ENCODE measurements at places on chromosomes 5 and 9. TPM values are rescaled to one million over a fixed set of nuclear protein-coding genes. Genes with fewer than 3 reads are reported as not detected.

The DNAJC18 gene
- total RNA-seq: 12.9 TPM

The EDIL3 gene
- 137 TPM for total RNA-seq

The PCDHGB4 gene
- total RNA-seq: 10.5 TPM

The LCN9 gene
- total RNA-seq: not detected

GRCh38 chr5:81783401-81783800 is 32.5 kb upstream of the SSBP2 start:
- no peak for DNase-seq

DNA sequence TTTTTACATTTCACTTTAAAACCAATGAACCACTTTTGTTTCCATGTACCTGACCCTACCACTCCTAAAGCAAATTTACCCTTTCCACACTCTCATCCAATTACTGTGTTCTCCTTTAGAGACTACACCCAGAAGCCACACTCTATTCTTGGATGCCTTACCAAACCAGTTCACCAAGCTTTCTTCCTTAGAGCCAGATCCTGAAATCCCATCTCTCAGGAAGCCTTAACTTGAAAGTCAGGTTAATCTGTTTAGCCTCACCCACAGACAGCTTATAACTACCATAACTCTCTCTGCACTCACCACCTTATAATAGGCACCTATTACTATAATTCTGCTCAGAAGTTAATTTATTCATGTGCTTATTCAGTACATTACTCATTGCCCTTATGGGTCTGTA is 4.3 kb downstream of the CSNK1A1 start:
- DNase-seq: peak; percentile 75

GRCh38 chr5:1593903-1594356 is 70.2 kb upstream of the LPCAT1 start:
- DNase-seq: no peak

GRCh38 chr5:67896311-67896929 is 319.1 kb upstream of the PIK3R1 start:
- no peak for DNase-seq

DNA sequence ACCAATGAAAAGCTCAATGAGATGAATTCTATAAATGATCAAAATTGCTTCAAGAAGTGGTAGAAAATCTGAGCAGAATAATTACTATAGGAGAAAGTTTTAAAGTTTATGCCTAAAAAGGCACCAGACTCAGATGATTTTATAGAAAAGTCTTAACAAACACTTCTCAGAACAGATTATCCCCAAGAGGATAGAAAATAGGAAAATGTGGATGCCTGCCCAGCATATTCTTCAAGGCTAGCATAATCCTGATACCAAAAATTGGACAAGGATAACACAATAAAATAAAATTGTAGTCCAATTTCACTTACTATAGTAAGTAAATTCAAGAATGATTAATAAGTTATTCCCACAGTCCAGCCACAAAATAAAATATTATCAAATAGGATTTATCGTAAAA is 397.0 kb downstream of the NR2F1-AS1 start:
- no peak for DNase-seq

DNA sequence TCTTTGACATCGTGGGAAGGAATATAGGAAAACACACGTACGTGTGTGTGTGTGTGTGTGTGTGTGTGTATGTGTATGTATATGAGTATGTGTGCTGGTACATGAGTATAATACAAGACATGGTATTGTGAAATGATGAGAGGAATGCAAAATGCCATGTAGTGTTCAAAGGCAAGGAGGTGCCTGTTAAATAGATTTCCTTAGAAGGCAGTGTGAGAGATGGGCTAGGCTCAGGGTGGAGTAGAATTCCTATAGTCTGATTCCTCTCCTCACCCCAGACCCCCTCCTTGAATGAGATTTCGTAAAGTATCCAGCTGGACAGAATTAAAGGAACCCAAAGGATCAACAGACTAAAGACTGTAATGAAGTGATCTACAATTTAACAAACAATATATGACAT is 11.1 kb downstream of the GPR21 start:
- peak; percentile 12 for DNase-seq

DNA sequence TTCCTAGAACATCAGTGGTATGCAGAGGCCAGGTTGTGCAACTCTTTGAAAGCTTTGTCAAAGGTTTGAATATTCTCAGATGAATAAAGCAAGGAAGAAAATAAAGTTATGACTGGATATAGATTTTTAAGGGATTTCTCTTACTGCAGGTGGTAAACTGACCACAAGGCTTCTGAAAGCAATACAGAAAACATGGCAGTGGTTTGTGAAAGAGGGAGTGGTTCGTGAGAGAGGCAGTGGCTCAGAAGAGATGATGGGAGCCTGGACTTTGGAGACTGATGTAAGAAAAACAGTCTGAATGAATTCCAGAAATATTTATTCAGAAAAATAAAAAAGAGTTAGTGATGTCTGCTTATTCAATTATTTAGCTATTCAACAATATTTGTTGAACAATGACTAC is 380.4 kb upstream of the CTNND2 start:
- no peak for DNase-seq

GRCh38 chr5:139908749-139909148 is 113.1 kb downstream of the PSD2 start:
- peak; percentile 7 for DNase-seq

- peak; percentile 10 for DNase-seq
Measured at GRCh38 chr5:141121563-141121962, at the start of gene PCDHB4. Gene PCDHB4 (plus strand): TSS chr5:141121818. CDS start chr5:141121999, 181 bp downstream.

- no peak for DNase-seq
Measured at GRCh38 chr9:104238668-104239067, 144.6 kb downstream of the SMC2 start.

GRCh38 chr9:89482056-89482851 is 15.7 kb downstream of the SEMA4D start:
- no peak for DNase-seq

- no peak for DNase-seq
Measured at GRCh38 chr5:68490406-68490805, 274.9 kb downstream of the PIK3R1 start.

DNA sequence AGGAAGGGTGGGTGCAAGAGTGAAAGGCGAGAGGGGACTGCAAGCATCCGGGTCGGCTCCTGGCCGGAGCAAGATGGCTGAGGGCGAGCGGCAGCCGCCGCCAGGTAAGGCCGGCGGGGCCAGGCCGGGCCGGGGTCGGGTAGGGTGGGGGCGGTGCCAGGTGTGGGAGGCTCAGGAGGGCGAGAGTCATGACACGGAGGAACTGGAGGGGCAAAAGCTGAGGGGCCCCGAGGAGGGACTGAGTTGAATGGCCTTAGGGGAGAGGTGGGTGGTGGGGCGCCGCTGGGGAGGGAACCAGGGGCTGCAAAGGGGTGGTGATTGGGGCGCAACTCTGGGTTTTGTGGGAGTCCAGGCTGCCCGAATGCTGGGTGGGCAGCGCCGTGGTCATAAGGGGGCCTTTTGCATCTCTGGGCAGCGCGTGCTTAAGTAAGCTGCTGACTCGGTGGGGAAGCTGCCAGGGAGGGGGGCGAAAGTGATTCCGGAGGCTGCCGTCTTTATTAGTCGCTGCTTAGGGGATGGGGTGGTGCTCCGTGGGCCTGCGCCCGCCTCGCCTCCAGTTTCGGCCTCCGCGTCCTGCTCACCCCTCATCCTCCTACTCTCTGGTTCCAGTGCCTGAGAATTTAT is 425 bp downstream of the PTPA start:
- DNase-seq: peak; percentile 25
